GM13977 (cell line): ENCODE measurements at places on chromosomes 13 and 19.

DNA sequence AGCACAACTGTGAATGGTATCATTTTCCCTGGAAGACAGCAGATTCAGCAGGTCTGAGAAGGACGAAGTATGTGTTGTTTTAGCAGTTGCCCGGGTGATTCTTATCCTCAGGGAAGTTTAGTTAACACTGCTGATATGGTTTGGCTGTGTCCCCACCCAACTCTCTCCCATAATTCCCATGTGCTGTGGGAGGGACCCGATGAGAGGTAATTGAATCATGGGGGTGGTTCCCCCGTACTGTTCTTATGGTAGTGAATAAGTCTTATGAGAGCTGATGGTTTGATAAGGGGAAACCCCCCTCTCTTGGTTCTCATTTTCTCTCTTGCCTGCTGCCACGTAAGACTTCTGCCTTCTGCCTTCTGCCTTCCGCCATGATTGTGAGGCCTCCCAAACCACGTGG lies 81.0 kb upstream of the UBAC2 start:
- DNase-seq: no peak

- no peak for DNase-seq
These were observed 16.7 kb upstream of the ITM2B start for GRCh38 chr13:48216204-48216711.

DNA sequence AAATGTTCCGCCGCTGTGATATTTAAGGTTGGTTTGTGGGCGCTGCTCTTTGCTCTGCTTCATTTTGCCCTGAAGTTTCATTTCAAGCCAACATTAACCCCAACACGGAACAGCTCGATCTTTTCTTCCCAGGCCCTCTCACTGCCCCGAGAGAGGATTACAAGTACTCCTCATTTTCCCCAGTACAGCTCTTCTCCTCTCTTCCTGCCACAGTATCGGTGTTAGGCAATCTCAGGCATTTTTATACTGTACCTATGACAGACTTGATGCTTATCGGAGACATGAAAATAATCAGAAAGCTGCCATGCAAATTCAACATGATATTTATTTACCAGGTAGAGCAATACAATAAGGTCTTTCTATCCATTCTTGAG lies 1.3 kb upstream of the EDNRB start:
- DNase-seq: no peak

- DNase-seq: no peak
These were observed 1212.0 kb downstream of the PCDH17 start for GRCh38 chr13:58843567-58843966.

DNA sequence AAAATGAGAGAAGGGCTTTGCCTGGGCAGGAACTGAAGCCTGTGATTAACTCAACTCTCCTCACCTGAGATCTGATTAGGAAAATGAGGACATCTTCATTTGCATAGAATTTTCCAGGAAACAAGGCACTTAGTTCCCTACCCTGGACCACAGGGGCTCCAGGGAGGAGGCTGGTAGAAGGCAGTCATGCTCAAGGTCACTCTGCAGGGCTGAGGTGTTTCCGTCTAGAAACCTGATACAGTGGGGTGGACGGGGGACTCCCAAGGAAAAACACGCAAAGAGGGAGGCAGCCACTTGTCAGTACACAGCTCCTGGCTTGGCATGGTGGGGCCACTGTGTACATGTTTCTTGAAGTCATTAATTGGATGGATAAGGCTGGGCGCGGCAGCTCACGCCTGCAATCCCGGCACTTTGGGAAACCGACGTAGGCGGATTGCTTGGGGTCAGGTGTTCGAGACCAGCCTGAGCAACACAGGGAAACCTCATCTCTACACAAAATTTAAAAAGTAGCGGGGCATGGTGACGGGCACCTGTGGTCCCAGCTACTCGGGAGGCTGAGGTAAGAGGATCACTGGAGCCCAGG lies 6.0 kb downstream of the KLK14 start:
- DNase-seq: no peak

DNA sequence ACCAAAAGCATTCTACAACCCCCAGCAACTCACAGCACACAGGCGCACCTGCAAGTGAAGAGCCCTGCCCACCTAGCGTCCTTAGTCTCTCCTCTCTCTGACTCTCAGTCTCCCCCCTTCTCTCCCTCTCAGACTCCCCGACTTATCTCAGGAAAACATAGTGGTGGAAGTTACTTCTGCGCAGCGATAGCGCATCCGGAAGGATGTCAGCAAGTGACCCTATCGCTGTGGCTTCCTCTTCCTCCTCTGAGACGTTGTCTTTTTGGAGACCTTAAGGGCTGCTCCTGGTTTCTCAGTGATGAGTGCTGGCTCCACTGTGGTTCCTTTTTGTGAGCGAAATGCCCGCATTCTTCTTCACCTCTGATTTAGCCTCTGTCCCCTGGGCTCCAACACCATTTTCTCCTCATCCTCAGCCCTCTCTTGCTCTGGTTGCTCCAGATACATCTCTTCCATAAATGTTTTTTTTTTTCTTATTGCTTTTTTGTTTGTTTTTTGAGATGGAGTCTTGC lies 1.4 kb upstream of the YIF1B start:
- DNase-seq: no peak
